SJCRH30 (cell line): ENCODE measurements at places on chromosomes 1 and 21.

DNA sequence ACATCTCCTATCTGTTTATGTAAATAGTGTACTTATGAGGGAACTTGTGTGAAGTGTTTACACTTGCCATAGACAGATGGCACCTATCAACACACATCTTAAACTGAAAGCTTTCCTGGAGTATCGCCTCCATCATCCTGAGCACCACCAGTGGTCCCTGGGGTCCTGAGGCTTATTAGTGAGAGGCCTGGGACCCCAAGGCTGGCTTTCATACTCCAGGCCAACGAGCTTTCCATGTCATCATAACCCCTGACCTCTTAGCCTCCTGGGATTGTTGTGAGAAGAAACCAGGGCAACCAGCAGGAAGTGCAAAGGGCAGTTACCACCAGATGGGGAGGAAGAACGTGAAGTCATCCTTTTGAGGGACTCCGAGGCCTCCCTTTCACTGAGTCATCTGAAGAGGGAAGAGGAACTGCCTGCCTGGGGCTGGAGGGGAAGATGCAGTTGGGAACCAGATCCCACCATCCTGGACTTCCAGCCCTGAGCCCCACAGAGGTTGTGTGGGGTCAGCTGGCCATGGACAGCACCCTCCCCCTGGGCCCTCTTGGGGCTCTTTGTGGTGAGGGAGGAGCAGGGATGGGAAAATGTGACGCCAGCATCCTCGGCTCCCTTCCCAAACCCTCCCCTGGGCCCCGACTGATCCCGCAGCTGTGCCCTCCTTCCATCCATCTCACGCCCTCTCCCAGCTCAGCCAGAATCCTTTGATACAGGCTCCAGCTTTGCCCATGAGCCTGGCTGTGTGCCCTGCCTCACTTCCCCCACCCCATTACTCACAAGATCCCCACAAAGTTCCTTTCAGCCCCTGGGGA lies 5.8 kb downstream of the INKA2 start:
- peak; percentile 89 for DNase-seq

DNA sequence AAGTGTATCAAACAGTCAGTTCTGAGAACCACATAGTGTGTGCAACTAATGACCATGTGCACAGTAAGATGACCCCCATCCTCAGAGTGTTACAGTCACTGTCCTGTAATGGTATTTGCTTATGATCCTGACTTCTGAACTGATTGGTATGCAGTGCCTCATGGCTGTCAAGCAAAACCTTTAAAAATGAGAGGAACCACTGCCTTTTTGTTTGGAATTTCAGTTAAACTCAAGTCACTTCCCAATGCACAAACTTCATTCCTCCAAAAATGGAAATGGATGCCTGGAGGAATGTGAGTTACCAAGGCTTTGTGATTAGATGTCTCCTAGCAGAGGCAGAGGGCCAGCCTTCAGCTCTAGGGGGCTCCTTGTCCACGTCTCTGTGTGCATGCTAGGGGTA lies 10.5 kb downstream of the C1orf198 start:
- no peak for DNase-seq

GRCh38 chr1:218785928-218786327 lies 387.8 kb upstream of the LYPLAL1 start:
- DNase-seq, result no peak

DNA sequence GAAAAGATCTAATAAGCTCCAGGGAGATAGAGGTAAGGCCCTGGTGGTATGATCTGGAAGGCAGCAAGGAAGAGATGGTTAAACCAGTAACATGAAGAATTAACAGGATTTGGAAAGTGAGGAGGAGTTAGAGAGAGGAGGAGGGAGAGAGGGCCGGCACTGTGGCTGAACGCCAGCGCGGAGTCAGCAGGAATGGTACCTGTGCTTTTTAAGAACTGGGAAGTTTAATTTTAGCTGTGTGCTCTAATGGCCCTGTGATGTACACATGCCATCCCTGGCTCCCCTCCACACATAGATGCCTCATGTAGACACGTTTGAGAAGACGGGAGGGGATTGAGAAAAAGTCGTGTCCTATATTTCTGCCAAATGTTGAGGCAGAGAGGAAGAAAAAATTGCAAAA lies 13.8 kb upstream of the AVPR1B start:
- DNase-seq, result no peak

GRCh38 chr1:72037745-72038343 lies 244.5 kb downstream of the NEGR1 start:
- DNase-seq, result peak; percentile 19

- no peak for DNase-seq
Observed at GRCh38 chr1:175536369-175536768, 207.0 kb downstream of the TNR start.

- DNase-seq, result no peak
Observed at GRCh38 chr1:14653461-14653960, 55.0 kb downstream of the KAZN start.

DNA sequence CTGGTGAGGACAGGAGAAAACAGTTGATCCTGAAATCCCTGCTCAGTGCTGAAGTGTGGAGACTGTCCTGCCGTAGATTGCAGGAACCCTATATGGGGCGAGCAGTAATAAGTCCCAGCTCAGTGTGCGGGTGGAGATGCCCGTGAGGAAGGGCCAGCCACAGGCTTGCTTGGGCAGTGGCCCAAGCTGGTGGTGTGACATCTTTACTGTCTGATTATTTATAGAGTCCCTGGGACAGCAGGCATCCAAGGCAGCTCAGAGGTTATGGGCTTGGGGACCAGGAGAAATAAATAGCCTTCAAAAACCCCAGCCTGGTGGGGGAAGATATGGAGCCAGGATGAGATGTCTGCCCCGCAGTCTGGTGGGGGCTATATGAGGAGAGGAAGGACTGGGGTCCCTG lies 170.7 kb upstream of the POU3F1 start:
- DNase-seq, result no peak

GRCh38 chr1:222788402-222789156 lies 26.3 kb upstream of the DISP1 start:
- DNase-seq, result no peak

DNA sequence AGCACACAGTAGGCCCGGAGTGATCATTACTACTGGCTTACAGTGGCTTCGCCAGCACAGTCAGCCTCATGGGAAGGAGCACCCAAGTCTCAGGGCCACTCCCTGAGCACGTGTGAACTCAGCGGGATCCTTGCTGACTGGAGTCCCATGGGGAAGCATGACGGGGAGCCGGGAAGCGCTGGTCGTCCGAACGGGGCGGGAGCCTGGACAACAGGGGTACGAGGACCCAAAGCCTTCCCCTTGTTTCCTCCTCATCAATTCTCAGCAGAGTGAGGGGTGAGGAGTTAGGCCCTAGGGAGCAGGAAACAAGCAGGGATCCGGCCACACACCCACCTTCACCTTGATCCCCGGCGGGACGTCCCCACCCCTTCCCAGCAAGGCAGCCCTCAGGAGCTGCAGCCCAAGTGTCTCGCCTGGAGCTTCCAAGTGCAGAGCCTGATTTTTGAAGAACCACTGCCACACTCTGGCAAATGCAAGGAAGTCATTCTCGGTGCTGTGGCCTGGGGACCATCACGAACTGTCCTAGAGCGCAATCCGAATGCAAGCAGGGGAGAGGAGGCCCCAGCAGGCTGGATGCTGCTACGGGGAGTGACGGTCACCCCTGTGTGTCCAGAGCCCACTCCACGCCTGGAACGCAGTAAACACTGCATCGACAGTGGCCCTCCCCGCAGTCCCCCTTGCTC lies 35.5 kb downstream of the TOMM20 start:
- DNase-seq, result peak; percentile 87

- DNase-seq, result no peak
Observed at GRCh38 chr1:95236784-95237575, 3.0 kb downstream of the RWDD3 start.

- DNase-seq, result no peak
Observed at GRCh38 chr1:213761845-213762407, 225.8 kb upstream of the PROX1 start.

DNA sequence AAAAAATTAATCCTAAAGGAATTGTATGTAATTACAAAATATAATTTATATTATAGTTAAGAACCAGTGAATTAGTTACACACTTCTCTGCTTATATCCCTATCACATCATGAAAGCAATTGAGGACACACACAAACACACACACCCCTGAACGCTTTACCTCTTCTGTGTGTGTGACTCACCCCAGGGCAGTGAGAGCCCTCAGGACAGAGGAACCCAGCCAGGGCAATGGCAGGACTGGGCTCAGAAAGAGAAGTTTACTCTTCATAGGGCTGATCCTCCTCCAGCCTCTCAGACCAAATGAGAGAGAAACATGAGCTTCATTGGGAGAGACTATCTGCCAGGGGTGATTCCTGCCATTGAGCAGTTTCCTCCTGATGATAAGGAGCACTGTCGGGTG lies 38.1 kb downstream of the SLC44A3 start:
- DNase-seq, result no peak

- peak; percentile 77 for DNase-seq
Observed at GRCh38 chr1:30881319-30882181, 27.0 kb downstream of the SDC3 start.

- DNase-seq, result no peak
Observed at GRCh38 chr1:20662110-20662475, 924 bp upstream of the DDOST start.

GRCh38 chr1:202501281-202501680 lies 152.8 kb downstream of the PPP1R12B start:
- DNase-seq, result peak; percentile 66

GRCh38 chr1:230108580-230108979 lies 41.5 kb downstream of the GALNT2 start:
- no peak for DNase-seq

- DNase-seq, result no peak
Observed at GRCh38 chr1:173823781-173824314, 625 bp upstream of the DARS2 start.

GRCh38 chr1:165616987-165617546 lies 14.0 kb upstream of the MGST3 start:
- DNase-seq, result no peak

DNA sequence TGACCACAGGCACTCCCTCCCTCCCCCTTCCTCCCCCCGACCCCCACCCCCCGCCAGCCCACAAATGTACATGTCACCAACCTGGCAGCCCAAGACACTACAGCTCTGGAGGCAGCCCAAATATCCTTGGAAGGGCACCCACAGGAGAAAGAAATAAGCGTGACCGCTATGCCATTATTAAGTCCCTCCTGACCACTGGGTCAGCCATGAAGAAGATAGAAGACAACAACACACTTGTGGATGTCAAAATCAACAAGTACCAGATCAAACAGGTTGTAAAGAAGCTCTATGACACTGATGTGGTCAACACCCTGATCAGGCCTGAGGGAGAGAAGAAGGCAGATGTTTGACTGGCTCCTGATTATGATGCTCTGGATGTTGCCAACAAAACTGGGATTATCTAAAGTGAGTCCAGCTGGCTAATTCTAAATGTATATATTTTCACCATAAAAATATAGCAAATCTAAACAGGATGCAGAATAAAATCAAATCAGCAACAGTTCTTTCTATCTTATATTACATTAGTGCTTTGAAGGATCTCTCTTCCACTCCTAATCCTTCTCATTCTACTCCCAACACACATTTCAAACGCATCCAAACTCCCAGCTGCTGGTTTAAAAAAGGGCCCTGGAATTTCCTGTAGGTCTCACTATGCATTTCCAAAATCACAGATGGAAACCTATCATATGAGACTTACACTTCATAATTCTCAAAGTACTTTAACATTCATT lies 77.4 kb upstream of the SLFNL1 start:
- DNase-seq, result no peak

DNA sequence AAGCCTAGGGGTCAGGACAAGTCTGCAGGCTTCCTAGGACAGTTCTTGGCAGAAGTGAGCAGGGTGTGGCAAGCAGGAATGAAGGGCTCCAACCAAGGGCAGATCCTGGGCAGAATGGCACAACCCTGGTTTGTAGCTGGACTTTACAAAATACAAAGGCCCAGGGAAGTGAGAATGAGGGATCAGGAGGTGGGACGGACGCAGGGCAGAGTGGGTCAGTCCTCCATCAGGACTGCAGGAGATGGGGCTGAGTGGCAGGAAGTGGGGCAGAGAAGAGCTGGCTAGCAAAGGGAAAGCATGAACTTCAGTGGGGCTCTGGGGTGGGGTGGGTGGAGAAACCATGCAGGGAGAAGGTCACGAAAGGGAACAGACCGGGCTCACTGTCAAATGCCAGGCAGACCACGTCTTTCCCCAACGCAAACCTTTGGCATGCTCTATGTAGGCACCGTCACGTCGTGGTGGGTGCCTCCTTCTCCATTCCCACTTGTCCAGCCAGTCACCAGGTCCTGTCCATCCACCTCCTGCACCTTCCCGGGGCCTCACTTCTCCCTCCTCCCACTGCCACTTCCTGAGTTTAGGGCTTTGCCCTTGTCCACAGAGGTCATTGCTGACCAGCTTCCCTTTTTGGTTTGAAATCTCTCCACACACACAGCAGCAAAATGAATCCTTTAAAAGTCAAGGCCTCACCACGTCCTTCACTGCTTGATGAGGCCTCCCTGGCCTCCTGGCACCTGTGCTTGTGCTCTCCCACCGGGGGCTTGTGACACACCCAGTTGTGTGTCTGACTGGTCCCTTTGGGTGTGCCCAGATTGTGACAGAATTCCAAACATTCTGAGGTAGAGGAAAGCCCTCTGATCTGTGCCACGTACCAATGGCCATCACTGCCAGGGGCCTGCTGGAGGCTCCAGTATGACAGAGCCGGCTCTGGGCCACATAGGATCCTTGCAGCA lies 8.7 kb upstream of the CLDN19 start:
- DNase-seq, result no peak

DNA sequence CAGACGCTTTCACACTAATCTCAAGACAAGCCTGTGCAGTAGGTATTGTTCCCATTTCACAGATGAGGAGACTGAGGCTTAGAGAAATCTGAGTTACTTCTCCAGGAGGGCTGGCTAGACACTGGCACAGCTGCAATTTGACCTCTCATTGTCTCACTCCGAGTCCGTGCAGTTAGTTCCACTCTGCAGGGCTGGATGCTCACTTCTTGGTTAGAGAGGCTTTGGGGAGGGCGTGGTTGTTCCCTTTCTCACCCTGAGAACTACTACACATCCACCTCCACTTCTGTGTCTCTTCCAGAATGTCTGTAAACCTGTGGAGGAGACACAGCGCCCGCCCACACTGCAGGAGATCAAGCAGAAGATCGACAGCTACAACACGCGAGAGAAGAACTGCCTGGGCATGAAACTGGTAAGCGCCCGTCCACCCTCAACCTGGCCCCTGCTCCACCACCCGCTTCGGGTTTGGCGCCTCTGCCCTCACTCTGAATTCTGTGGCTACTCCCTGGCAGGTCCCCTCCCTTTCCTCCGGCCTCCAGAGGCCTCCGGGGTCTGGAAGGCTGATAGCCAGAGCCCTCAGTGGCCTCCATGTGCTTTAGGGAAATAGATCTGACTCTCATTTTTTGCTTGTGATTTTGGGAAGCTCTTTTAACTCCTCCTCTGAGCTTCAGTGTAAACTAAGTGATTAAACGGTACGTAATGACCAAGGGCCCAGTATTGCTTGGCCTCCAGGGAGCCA lies 29.1 kb downstream of the EIF2D start:
- DNase-seq, result no peak
